ENCODE measurements at places on chromosomes 12 and 14.

DNA sequence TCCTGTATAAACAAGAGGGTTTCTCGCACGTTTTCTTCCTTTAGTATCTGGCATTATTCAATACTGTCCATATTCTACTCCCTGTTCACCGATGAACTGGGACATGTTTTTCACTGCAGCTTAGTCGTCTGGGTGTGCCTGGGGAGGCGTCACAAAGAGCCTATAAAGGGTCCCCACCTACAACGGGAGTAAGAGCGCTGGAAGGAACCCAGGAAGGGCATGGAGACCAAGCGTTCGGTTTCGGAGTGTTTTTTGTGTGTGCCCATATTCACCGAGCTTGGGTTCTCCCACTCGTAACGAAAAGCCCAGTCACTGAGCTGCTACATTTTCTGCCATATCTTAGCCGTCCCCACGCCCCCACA, 592 bp upstream of the USP15 start:
- DNase-seq: no peak

DNA sequence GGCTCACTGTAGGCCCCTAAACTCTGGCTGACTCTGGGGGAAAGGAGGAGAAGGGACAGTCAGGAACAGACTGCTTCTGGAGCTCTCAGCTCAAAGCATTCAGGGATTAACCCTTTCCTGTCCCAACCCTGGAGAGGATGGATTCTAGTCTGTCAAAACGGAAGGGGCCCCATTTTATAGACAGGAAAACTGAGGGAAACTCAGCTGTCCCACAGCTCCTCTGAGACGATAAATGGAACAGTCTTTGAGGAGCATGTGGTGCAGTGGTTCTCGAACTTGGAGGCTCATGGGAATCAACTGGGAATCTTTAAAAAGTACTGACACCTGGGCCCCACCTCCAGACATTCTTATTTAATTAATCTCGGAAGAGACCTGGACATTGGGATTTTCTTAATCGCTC, 23.7 kb downstream of the SRRM4 start:
- DNase-seq: peak; percentile 43

- no peak for DNase-seq
Measured at GRCh38 chr14:68168460-68169109, 349.0 kb downstream of the RAD51B start.

DNA sequence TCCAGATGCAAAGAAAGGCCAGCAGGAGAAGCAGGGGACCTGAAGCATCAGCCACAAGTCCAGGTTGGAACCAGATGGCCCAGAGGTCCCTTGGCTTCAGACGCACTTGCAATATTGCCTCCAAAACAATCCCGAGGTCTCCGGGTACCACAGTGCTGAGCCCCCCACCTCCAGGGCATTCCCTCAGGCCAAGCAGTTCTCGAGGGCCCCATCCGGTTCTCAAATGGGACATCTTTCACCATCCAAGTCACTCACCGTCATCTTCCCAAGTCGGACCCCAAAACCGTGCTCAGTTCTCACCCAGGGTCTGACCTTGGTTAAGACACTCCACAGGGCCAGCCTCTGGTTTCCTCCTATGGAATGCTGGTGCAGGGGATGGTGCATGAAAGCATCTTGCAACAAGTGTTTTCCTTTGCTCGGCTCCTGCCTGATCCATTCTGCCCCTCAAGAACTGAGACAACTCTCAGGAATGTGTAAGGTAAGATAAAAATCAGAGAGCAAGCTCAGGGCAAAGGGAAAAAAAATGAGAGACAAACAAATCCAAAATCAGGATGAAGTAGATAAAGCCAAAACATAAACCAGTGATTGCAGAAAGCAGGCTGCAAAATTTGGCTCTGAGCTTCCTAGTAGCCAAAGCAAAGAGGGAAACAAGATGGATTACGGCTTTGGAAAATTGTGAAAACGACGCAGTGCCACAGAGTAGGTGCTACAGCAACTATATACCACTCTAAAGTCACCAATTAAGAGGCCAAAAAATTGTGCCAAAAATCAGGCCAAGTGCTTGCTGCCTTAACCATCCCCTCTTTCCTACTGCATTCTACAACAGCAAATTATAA, 8.0 kb downstream of the NCOR2 start:
- no peak for DNase-seq

GRCh38 chr12:131385313-131386166, 325.4 kb upstream of the SFSWAP start:
- DNase-seq: no peak

DNA sequence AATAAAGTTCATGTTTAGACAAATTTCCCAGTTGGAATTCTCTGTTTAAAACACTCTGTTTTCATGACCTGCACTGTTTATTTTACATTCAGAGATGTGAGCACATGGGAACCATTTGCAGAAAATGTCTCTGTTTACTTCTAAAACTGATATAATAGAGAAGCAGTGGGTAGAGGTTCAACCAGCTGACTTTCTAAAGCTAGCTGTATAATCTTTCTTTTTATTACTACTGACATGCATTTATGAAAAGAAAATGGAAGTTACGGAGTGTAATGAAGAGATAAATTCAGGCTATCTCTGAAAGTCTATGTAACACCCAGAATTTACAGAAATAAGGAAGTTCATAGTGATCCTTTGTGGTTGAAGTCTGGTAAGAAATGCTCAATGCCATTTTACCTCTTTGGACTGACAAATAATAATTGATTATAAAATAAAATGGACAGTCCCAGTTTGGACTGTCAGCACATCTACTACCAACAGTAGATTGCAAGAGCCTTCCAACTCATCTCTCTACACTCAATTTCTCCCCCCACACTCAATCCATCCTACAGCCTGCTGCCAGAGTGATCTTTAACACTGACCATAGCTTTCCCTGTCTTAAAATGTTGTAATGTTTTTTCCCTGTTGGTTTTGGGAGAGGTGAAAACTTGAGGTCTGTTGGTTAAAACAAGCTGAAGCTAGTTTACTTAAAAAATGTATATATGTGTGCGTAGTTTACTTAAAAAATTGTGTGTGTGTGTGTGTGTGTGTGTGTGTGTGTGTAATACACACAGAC, 137.4 kb downstream of the AEBP2 start:
- DNase-seq: no peak

- no peak for DNase-seq
Measured at GRCh38 chr12:52358575-52359350, 8.5 kb downstream of the KRT85 start.

DNA sequence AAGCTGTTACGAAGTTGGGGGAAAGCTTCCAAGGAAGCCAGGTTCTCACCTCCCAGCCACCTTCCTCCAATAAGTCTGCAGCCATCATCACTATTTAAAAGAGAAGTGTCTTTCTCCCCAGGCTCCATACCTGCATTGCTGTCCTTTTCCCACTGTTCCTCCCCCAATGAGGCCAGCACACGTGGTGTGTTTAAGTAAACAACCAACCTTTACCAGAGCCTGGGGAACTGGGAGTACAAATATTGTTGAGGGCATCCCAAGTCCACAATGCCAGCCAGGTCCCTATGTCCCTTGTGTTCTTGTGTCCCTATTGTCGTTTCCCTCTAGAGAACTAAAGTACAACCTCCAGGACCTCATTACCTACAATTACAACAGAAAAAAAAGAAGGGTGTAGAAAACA, 49.2 kb upstream of the PNMA1 start:
- DNase-seq: no peak

DNA sequence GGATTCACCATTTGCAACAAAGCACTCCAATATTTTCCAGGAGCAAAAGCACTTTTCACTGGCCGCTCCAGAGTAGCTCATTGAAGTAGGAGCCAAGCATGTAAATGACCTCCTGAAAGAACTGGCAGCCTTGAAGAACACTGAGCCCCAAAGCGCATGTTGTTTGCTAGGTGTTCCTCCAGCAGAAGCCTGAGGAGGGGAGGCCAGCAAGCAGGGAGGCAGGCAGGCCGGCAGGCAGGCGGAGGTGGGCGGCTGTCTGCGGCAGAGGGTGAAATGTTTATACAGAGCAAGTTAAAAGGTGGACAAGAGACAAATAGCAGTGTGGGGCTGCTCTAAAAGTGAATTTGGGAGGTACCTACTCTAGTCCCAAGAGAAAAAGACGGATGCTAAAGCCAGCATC, 439.4 kb downstream of the CCDC91 start:
- DNase-seq: no peak

DNA sequence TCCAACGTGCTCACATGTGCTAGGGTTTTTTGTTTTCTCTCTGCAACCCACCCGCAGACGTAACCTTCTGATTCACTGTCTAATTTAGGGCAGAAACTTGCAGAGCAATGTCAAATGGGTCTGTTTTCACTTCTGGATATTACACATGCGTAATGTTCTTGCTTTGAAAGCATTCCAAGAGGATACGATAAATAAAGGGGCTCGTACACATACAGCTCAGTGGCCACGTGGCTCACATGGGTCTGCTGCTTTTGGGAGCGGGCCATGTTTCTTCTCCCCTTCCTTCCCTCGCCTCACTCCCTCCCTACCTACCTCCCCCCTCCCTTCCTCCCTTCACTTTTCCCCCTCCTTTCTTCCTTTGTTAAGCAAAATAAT, 23.4 kb downstream of the CACNA1C start:
- no peak for DNase-seq

- DNase-seq: no peak
Measured at GRCh38 chr14:55005071-55005470, 21.8 kb downstream of the WDHD1 start.

- no peak for DNase-seq
Measured at GRCh38 chr12:132327336-132328171, 1.8 kb downstream of the GALNT9 start.

DNA sequence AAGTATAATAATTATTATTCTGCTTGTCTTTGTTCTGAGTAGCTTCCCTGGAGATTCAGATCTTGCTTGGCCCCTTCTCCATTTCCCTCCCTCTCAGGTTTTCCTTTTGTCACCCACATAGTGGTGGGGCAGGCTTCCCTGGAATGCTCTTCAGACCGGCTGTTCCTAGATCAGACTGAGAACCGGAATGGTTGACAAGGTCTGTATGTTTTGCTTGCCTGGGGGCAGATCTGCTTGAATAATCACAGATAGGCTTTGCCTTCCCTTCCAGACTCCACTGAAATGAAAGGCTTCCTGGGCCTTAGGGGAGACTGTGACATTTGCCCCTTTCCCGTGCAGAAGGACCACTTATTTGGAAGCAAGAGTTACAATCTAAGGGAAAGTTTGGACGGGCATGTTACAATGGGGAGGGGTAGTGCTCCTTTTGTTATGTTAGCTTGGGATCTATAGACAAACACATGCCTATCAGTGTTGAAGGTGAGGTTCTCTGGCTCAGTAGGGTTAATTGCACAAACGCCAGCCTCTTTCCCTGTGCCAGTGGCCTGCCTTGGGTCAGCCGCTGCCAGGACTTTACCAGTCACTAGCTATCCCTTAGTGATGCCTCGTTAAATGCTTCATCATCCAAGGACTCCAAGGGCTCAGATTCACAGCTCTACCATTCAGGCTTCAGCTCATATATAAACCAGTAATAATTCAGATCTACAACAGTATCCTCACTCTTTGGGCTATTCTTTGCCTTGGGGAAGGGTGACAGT, 178.6 kb downstream of the SNAPC1 start:
- DNase-seq: peak; percentile 43

- DNase-seq: no peak
Measured at GRCh38 chr14:67111022-67111421, 78.2 kb upstream of the GARIN2 start.

- peak; percentile 91 for DNase-seq
Measured at GRCh38 chr12:7638064-7638759, 27.5 kb downstream of the APOBEC1 start.

- DNase-seq: no peak
Measured at GRCh38 chr12:3215410-3215975, 138.3 kb downstream of the TSPAN9 start.

DNA sequence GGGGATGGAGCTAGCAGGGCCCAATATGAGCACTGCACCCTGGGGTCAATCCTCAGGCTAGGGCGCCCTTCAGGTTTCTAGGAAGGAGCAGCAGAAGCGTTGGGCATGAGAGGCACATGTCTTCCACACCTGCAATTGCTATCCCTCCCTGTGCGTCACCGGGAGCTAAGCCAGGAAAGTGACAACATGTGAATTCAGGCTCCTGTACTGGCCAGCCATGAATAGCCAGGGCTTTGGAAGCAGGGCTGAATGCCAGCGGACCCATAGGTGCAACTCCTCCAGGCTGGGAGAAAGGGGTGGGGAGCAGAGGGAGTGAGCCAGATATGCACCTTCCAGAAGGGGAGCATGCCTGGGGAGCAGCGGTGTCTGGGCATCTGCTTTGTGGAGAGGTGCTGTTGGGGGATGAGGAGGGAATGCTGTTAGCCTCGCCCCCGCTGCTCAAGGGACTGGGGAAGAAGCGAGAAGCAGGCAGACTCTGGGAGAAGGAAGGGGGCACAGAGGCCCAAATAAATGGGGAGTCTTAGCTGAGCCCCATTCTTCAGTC, 6.1 kb downstream of the HOXC5 start:
- no peak for DNase-seq

- DNase-seq: no peak
Measured at GRCh38 chr14:100212476-100213333, 26.2 kb upstream of the YY1 start.

DNA sequence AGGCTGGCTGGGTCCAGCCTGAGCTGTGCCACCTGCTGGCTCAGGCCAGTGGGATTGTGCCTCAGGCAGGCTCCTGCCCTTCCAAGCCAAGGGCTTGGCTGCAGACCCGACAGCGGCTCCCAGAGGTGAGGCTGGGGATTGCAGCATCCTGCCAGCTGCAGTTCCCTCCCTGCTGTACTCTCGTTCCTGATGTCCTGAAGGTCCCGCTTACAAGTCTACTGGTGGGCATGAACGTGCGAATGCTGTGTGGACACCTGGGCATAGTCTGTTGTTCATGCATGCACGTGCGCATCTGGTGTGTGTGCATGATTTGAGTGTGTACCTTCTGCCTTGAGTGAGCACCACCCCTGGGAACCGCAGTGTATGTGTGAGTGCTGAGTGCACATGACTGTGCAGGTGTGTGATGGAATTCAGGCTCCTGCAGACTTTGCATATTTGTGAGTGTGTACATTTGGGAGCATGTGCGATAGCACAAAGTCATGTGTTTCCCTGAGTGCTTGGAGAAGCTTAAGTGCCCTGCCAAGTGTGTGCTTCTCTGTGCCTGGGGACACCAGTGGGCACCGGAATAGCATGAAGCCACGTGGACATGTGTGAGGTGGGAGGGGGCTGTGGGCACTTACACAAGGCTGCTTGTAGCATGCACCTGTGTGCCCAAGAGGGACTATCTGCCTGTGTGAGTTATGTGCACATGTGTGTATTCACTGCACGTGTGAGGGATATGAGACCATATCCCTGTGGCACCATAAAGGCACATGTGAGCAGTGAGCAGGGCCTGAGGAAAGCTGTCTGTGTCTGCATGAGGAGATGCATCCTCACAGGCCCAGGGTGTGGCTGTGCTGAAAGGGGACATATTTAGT, 19.3 kb upstream of the KRT7 start:
- DNase-seq: peak; percentile 87

DNA sequence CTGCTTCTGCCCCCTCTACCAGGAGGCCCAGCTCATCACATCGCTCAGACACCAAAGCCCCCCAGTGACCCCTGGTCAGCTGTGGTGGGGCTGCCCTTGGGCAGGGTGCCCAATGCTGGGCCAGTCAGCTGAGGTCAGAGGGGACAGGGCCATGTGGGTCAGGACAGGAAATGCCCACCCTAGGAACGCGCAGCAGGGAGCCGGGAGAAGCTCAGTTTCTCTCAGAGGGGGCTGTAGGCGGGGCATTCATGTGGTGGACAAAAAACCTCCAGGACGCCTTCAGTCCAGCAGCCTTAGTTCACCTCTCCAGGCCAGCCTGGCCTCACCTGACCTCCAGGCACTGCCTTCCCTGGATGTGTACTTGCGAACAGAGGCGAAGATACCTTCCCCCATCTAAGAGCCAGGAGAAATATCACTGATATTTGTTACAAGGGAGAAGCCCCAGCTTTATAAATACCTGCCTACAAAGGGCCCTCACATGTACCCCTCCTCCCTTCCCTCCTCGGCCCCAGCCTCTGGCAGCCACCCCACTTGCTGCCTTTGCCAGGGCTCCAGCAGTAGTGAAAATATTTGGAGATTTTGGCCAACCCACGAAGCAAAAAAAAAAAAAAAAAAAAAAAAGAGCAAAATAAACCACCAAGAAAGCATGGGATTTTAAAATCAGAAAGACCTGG, 41.9 kb upstream of the PLEKHG6 start:
- DNase-seq: peak; percentile 20
